IPS-NIHi11 (cell line): ENCODE measurements at places on chromosomes 2 and 18.

- no peak for DNase-seq
Observed at GRCh38 chr18:8301427-8302172, 307.6 kb upstream of the RAB12 start.

DNA sequence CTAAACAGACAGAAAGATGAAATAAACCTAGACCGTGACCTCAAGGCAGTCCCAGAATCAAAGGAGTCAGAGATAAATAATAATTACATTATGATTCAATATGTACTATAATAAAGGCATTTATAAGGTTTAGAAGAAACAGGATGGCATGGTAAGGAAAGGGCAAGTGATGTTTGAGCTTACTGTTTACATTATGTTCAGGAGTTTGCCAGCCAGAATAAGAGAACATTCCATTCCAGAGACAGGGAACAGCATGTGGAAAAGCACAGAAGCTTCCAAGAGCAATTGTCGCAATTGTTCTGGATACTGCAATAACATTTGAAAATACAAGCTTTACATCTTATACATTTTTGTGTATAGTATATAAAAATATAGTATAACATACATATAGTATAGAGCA lies 50.0 kb upstream of the FRZB start:
- no peak for DNase-seq

DNA sequence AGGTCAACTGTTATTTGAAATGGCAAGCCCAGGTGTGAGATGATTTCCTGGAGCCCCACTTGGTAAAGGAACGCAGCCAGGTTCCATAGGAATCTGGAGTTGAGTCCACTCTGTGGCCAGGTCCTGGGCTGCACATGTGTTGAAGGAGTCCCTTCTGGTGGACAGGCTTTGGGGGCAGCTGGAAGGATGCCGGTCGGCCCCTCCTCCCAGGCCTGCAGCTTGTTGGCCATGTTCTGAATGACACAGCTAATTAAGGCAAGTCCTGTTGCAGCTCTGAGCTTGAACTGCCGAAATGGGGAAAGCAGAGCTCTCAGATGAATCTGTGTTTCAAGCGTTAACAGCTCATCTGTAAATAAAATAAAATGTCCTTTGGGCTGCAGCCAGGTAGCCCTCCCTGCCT lies 23.8 kb downstream of the EN1 start:
- no peak for DNase-seq

- no peak for DNase-seq
Observed at GRCh38 chr2:83106853-83107252, 1352.2 kb downstream of the SUCLG1 start.

- no peak for DNase-seq
Observed at GRCh38 chr2:100902817-100903405, 83.0 kb downstream of the NPAS2 start.

DNA sequence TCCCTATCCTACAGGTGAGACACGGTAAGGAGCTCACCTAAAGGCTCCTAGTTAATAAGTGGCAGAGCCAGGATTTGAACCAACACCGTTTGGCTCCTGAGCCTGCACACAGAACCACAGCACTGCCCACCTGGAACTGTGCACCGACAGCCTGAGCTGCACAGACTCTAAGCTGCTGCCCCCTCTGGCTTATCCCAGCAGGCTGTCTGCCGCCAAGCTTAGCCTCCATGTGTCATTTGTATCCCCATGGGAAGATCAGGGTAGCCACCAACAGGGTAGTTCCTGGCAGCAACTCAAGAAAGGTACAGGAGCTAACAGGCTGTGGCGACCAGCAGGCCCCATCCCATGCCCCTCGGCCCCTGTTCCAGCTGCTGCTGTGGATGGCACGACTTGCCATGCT lies 135.7 kb downstream of the LRRC30 start:
- DNase-seq, result no peak
